ENCODE measurements at places on chromosomes 12 and 14.

DNA sequence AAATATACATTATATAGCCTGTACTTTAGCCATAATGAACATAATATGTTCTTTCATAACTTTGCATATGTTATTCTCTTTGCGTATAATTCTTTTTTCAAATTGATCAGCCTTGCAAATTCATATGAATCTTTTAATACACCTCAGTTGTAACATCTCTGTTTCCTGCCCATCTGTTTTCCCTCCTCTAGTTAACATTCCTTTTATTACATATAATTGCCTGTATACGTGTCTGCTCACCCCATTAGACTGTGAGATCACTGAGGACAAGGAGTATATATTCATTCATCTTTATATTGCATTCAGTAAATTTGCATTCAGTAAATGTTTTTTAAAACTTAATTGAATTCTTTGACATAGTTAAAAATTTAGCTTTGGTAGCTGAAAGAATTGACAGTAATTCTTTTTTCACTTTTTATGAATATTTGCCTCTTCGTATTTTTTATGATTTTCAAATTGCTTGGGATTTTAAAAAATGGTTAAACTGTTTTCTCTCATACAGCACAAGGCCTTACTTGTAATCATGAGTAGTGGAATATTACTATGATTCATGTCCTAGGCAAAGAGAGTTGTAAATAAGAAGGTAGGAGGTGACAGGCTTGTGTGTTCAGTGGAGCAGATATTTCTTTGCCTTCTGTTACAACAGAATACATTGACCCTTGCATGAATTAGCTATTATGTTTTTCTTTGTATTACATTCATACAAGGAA is 32.8 kb upstream of the KLHL42 start:
- DNase-seq: no peak

DNA sequence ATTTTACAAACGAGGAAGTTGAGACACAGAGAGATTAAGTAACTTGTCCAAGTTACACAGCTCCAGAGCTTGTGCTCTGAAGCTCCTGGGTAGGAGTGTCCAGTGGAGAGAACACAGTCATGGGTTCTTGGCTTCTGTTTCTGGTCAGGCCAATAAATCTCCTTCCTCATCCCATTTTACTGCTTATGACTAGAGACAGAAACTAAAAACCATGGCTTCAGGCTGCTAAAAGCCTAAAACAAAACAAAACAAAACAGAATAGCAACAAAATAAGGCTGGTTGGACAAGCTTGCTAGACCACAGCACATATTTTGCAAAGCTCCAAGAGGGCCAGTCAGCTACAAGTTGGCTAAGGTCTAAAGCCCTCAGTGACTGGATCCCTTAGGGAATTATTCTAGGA is 49.8 kb downstream of the PTGER2 start:
- no peak for DNase-seq

GRCh38 chr12:43884683-43885410 is 49.0 kb downstream of the TMEM117 start:
- DNase-seq: no peak

DNA sequence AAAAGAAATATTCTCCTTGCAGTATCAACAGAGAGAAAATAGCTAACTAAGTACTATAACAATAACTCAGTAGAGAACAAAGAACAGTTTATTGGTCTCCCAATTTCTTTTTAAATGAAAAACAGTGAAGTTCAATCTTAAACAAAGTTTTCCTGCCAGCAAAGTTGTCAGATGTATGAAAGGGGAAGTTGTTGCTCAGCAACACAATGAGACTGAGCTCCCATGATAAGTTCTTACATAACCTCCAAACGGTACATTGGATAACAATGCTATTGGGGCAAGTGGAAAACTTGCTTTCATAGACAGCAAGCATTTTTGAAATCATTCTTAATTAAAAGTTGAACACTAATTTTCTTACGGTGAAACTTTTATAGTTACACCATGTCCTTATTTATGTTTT is 94.9 kb downstream of the ALG10B start:
- DNase-seq: no peak

GRCh38 chr14:41859336-41859735 is 252.7 kb downstream of the LRFN5 start:
- DNase-seq: no peak

DNA sequence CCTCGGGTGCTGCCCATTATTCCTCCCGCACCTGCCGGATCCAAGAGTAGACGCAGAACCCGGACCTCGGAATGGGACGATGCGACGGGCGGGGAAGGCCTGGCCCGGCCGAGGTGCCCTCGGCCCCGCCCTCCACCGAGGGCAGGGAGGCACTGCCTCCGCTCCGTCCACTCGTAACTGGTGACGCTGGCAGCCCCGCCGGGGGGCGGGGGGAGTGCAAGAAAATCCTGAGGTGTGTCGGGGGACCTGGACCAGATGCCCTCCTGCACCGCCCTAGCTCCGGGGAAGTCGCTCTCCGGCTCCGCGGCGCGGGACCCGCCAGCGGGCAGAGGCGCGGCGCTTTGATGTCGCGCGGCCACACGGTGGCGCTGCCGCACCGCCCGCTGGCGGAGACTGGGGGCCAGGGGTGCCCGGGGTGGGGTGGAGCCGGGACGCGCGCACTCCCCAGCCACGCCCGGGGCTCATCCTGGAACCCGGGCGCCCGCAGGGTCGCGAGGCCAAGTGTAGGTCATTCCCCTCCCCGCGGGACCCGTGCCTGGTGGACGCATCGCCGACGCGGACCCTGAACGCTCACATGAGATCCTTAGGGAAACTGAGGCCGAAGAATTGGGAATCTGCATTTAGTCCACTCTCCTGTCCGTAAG is 202.8 kb downstream of the TTC8 start:
- DNase-seq: no peak

DNA sequence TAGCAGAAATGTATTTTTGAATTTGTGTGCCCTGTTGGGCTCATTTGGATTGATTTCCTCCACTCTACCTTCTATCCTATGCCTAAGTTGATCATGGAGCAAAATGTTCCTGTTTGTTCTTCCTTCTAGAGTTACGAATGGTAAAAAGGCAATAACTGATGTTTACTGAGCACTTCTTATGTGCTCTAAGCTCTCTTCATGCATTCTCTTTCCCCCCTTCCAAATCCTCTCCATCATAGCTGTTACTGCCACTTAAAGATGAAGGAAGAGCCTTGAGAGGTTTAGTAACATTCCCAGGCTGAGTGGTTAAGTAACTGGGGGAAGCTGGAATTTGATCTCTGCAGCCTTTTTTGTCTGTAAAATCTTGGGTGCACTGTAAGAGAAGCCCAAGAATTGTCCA is 60.1 kb downstream of the CHST11 start:
- DNase-seq: no peak

DNA sequence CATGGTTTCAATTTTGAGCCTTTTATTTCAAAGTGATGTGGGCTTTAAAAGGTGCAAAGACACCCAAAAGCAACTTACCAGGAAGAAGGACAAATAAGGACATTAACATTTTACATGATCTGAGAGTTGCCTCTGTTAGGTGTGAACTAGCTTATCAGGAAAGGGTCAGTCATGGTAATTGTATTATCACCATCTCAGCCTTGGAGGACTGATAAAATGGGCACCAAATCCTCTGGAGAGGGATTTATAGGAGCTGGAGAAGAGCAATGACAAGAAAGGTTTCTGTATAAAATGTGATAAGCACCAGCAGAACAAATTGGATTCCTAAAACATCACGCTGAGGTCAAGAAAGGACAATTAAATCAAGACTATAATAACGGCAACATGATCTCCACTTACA is 217.7 kb upstream of the PRICKLE1 start:
- DNase-seq: no peak

Measured in NCI-H748 treated with DMSO at 0.1 percent for 48 hours (cell line).